ENCODE measurements at places on chromosomes 11 and 22. TPM values are rescaled to one million over a fixed set of nuclear protein-coding genes. Genes with fewer than 3 reads are reported as not detected.

OR10G7 gene
- not detected for total RNA-seq

DENND6B gene
- 3.8 TPM for total RNA-seq

KRTAP5-1 gene
- total RNA-seq: not detected

VSIG10L2 gene
- total RNA-seq: 0.33 TPM

DNA sequence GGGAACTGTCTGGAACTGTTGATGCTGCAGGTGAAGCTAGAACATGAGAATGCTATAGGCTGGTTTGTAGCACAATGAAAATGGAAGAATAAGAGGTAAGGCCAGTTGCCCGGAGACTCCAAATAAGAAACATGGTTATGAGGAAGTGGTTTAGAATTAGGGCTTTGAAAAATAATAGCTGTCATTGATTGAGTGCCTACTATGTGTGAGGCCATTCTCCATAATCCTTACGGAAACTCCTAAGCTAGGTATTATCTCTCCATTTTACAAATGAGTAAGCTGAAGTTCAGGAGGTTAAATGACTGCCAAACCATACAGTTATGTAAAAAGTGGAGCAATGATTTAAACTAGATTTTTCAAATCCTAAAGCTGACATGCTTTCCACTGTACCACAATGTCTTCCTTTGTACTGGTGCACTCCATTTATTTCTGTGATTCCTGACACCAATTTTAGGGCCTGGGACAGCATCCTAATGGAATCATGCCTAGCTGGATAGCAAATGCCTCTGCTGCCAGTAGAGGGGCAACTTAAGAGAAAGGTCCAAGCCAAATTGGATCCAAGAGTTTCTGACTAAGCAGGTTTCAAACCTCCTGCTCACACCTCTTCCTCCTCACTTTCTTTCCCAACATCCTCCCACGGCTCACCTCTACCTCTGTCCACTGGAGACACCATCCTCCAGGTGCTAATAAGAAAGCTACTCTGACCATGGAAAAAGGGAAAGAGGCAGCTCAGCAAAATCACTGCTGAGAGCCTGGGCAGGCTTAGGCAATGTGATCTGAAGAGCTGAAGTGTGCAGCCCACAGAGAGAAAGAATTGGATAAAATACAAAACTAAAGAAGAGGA lies 46.9 kb upstream of the PICALM start:
- no peak for DNase-seq

GRCh38 chr11:61585115-61585514 lies 4.2 kb upstream of the SYT7 start:
- DNase-seq: no peak

GRCh38 chr22:35560366-35560765 lies 19.7 kb downstream of the RASD2 start:
- DNase-seq: no peak

DNA sequence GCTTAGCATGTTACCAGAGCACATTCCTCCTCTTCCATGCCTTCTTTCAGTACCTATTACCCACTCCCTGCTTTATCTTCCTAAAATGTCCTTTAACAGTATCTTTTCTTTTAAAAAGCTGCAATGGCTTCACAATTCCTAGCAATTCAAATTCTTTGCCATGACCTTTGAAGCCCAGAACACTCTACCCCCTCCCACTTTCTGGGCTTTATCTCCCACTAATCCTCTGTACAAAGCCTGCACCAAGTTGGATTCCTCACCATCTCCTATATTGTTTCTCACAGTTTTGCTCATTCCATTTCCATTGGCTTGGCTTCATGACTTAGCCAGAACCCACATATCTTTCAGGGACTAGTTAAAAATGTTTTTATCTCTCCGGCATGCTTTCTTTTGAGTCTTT lies 80.9 kb downstream of the FAM76B start:
- DNase-seq: no peak

DNA sequence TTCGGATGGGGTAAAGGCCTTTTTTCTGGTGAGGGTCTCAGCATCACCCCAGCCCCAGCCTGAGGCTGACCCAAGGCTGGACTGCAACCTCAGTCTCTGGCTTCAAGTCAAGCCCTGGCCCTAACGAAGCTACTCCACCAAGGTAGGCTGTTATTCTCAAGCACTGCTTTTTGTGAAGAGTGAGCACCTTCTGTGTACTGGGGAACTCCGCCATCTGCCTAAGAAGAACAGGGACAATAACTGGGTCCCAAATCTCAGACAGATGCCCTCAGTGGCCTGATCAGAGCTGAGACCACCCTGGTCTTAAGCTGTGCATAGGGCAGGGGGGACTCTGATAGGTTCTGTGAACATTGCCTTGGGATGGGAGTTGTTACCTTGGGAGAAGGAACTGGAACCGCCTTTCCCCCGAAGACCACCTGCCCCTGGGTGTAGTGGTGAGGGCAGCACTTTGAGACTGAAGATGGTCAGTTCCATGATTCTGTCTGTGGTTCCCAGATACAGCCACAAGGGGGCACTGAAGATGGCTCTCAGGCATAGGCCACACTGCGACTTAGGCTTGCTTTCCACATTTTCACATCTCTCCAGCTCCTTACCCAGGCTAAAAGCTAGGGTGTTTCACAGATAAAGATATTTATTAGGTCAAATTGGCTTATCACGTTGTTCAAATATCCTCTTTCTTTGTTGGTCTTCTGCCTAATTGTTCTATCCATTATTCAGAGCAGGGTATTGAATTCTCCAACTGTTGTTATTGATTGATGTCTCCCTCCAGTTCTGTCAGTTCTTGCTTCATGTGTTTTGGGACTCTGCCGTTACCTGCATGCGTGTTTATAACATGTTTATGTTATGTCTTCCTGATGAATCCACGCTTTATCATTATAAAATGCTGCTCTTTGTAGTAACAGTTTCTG lies 11.8 kb upstream of the UVRAG start:
- DNase-seq: peak; percentile 95

- DNase-seq: no peak
Measured at GRCh38 chr11:100753172-100753543, 66.1 kb downstream of the ARHGAP42 start.

GRCh38 chr22:28094771-28095170 lies 175.7 kb upstream of the PITPNB start:
- peak; percentile 39 for DNase-seq

DNA sequence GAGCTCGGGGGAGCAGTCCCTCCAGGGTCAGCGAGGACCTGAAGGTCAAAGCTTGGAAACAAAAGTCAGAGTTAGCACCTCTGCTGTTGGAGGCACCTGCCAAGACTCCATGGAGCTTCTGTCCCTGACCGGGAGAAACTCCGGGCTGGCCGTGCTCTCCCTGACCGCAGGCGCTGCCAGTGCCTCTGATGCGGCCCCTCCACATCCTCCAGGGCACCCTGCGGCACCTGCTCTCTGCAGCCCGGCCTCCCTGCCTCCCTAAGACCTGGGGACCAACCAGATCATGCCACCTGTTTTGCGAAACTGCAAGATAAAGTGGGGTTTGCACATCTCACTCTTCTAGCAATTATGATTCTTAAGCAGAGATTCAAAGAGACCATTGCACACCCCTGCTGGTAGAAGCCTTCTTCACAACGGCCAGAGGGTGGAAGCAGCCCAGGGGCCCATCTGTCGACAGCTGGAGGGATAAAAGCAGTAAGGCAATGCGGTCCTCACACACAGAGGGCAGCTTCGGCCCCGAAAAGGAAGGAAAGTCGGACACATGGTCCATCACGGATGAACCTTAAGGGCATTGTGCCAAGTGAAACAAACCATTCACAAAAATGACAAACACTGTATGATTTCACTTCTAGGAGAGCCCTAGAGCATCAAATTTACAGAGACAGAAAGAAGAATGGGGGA lies 477.1 kb downstream of the BRD1 start:
- DNase-seq: no peak

DNA sequence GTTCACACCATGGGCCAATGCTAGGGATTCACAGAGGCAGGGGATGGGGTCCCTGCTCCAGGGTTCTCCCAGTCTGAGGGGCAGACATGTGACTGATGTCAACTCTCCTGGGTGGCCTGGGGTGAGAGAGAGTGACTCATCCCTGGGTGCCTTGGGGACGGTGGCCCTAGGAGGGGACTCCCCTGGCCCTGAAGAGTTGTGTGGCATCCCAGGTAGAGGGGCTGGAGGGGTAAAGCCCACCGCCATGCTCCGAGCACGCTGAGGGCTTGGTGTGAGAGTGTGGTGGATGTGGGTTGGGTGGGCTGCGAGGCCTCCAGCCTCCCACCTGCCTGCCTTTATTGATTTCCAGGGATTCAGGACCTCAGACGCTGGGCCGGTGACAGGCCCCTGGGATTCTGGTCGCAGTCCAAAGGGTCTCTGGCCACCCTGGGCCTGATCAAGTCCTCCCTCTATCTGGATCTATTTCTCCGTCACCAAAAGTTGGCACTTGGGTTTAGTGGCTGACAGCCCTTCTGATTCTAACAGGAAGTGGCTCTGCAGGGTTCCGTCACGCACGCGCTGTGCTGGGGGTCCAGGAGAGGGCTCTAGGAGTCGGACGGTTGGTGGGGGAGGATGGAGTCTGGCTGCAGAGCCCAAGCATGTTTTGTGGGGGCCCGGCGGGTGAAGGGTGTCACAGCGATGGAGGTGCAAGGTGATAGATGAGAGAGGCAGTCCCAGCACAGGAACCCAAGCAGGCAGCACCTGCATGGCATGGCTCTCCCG lies 27.3 kb upstream of the WNT7B start:
- no peak for DNase-seq

- no peak for DNase-seq
Measured at GRCh38 chr11:130464291-130464812, 15.9 kb downstream of the ADAMTS15 start.

Data from esophagus muscularis mucosa (tissue), 4 donors.